Stimulated activated CD8-positive, alpha-beta memory T cell treated with anti-CD3 and anti-CD28 coated beads, Interleukin-15, amount 100 ng/mL, for 24 hours (primary cell): ENCODE measurements at places on chromosomes 2 and 18.

GRCh38 chr2:62785216-62785615 is 79.7 kb downstream of the EHBP1 start:
- DNase-seq: no peak

DNA sequence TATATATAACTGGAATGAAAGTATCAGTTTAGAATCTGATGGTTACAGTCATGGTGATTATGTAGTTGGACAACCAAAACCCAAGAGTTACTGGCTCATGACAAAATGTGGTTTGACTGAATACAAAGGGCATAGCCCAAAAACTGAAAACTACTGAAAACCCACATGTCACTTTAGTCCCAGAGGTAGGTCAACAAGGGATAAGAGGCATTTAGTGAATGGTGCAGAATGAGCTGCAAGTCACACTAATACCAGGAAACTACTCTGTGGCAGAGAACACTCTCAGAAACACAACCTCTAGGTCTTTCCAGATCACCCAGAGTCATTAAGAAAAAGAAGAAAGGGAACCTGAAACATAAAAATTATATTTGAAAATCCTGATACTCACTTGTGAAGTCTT is 154.5 kb downstream of the AGPS start:
- no peak for DNase-seq

- DNase-seq: no peak
Measured at GRCh38 chr2:162342321-162342720, 1.6 kb upstream of the GCA start.

- DNase-seq: peak; percentile 72
Measured at GRCh38 chr2:98444436-98445176, at the start of gene INPP4A. INPP4A (plus strand) TSS chr2:98444858; CDS start chr2:98520049, 75,191 bp downstream.

GRCh38 chr2:98072442-98072841 is 14.5 kb upstream of the VWA3B start:
- DNase-seq: no peak

- DNase-seq: no peak
Measured at GRCh38 chr2:217573571-217573970, 429.2 kb downstream of the TNS1 start.

DNA sequence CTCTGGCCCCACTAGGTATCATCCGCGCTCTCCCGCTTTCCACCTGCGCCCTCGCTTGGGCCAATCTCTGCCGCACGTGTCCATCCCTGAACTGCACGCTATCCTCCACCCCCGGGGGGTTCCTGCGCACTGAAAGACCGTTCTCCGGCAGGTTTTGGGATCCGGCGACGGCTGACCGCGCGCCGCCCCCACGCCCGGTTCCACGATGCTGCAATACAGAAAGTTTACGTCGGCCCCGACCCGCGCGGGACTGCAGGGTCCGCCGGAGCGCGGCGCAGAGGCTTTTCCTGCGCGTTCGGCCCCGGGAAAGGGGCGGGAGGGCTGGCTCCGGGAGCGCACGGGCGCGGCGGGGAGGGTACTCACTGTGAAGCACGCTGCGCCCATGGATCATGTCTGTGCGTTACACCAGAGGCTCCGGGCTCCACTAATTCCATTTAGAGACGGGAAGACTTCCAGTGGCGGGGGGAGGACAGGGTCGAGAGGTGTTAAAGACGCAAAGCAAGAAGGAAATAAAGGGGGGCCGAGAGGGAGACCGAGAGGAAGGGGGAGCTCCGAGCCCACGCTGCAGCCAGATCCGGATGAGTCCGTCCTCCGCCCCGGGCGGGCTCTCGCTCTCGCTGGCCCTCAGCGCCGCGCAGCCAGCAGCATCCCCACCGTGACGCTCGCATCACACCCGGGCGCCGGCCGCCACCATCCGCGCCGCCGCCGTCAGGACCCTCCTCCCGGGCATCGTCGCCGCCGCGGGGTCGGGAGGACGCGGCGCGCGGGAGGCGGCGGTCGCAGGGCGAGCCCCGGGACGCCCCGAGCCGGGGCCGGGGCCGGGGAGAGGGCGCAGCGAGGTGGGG is 664 bp downstream of the NETO1 start:
- DNase-seq: no peak

DNA sequence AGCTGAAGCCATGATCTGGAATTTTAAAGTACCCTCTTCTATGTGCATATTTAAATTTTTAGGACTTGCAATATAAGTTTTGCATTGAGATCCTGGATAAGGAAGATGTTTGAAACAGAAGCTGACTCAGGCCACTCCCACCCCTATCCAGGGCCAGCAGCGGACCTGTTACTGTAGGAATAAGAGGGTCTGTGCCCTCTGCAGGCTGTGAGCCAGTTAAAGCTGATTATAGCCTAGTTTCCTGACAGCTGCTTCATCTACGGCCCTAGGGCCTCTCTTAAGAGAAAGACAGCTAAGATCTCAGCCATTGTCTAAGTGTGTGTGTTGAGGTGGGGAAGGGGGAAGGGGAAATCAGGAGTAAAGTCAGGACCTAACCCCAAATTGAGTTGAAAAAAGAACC is 234.0 kb downstream of the HAUS1 start:
- no peak for DNase-seq

GRCh38 chr2:174605687-174606086 is 8.1 kb upstream of the WIPF1 start:
- DNase-seq: no peak

- no peak for DNase-seq
Measured at GRCh38 chr2:105760191-105760590, 15.5 kb downstream of the NCK2 start.

GRCh38 chr18:2570772-2571199 is 519 bp downstream of the METTL4 start:
- DNase-seq: peak; percentile 8

- DNase-seq: no peak
Measured at GRCh38 chr2:149000158-149000938, 38.2 kb upstream of the LYPD6B start.

DNA sequence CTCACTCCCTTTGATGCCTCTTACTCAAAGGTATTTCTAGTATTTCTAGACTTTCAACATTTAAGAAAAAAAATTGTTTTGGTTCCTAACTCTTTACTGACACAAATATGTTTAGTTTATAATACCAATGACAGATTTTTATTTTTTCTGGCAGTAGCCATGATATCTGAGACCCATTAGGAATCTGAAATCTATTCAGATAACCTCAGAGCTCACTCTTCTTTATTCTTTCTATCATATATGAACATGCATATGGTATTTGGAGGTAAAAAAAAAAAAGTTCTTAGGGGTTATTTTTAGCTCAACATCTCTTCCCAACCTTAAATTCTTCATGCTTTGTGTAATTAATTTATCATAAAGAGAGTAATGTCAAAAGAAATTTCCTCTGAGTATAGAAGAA is 465.5 kb downstream of the CDH2 start:
- no peak for DNase-seq

DNA sequence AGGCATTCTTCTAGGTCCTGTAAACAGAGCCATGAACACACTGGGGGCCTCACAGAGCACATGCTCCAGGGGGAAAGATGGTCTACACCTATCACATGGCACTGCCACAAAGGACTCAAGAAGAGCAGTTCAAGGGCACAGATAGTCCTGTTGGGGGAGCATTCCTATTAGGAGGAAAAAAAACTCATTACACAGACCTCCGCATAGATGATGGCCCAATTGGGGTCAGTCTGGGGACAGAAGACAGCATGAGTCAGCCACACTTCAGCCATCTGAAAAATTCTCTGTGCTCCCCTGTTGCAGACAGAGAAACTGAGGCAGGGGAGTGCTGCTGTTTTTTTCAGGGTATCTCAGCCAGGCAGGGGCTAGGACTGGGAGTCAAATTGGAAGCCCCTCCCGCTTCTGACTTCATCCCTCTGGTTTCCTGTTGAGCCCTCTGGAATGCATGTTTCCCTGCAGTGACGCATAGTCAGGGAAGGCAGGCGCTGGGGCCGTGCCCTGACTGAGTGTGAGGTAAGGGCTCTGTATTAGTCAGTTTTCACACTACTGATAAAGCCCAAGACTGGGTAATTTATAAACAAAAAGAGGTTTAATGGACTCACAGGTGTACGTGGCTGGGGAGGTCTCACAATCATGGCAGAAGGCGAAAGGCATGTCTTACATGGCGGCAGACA is 67.9 kb downstream of the RHOB start:
- DNase-seq: no peak

- DNase-seq: no peak
Measured at GRCh38 chr2:186696804-186697203, 2.9 kb downstream of the FAM171B start.

- DNase-seq: no peak
Measured at GRCh38 chr18:65753520-65753919, 2.7 kb downstream of the CDH7 start.

DNA sequence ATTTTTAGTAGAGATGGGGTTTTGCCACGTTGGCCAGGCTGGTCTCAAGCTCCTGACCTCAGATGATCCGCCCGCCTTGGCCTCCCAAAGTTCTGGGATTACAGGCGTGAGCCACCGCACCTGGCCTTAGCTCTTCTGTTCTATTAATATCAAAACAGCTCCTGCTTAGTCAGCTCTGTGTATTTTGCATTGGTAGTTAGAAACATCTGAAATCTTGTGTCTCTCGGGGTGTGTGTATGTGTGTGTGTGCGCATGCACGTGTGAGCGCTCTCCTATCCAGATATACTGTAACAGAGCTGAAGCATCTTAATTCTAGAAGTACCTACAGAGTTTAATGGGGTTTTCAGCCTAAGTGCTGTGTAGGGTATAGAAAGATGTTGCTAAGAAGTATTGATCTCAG is 33.7 kb downstream of the SETBP1 start:
- DNase-seq: no peak

DNA sequence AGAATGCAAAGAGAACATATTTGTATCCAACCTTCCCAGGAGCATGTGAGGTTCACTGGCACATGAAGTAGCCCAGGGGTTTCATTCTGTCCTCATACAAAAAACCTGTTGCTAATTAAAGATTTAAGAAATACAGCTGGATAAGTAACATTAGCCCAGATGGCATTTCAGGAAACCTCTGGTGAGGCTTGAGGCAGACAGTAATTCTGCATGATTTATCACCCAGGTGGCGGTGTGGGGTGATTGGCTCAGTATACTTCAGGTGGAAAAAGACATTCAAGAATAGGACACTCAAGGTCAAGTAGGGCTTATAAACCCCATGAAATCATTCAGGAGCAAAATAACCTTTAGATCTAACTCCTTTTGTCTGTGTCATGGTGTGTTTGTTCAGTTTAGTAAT is 237.4 kb downstream of the RNF144A start:
- no peak for DNase-seq

GRCh38 chr2:38156436-38156835 is 80.5 kb upstream of the CYP1B1 start:
- no peak for DNase-seq

GRCh38 chr2:196059491-196059960 is 9.1 kb downstream of the DNAH7 start:
- no peak for DNase-seq

- DNase-seq: no peak
Measured at GRCh38 chr2:73830871-73831401, 2.2 kb downstream of the STAMBP start.

- DNase-seq: no peak
Measured at GRCh38 chr2:168255866-168256265, 8.5 kb upstream of the STK39 start.

DNA sequence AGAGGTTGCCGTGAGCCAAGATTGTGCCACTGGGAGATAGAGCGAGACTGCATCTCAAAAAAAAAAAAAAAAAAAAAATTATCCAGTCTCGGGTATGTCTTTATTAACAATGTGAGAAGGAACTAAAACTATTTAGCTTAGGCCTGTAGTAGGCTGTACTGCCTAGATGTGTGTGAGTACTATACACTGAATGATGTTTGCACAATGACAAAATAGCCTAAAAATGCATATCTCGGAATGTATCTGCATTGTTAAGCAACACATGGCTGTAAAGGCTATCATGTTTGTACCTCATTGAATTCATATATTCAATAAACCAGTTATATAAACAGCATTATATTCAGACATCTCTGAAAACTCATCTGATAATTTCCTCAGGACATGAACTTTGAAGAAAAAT is 191.2 kb upstream of the SESTD1 start:
- no peak for DNase-seq

GRCh38 chr2:220892018-220892634 is 680.0 kb downstream of the EPHA4 start:
- DNase-seq: no peak

GRCh38 chr2:191081411-191082155 is 67.6 kb upstream of the STAT1 start:
- no peak for DNase-seq

GRCh38 chr2:173053043-173053699 is 22.5 kb upstream of the MAP3K20 start:
- no peak for DNase-seq

- no peak for DNase-seq
Measured at GRCh38 chr2:226256709-226257376, 542.8 kb downstream of the IRS1 start.

DNA sequence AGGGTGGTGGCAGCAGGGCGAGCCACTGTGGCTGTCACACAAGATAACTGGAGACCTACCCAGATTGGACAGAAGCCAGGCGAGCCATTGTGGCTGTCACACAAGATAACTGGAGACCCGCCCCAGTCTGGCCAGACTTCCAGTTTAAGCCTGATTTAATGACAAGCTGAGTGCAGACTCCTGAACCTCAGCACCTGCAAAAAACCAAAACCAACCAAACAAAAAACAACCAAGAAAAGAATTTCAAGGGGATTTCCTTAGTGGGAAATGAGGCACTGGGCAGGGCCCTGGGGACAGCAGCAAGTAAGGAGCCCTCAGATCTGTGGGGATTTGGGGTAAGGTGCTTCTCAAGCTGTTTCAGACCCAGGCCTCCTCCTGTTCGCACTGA is 95.2 kb upstream of the BOD1L2 start:
- no peak for DNase-seq

DNA sequence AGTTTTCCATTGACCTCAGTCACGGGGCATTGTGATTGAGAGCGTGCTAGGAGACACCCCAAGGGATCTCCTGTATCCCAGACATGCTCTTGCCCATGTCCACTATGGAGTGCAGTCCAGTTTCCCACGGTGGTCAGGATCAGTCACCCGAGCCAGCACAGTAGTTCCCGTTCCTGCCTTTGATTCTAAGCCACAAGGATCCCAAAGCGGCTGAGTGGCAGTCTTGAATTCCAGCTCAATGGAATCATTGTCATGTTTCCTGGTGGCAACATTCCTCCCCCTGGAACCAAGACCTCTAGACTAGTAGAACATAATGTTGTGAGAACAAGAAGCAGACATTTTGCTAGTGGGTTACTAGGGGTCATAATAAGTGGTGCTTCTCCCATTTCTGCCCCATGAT is 154.3 kb downstream of the SEPTIN10 start:
- no peak for DNase-seq

DNA sequence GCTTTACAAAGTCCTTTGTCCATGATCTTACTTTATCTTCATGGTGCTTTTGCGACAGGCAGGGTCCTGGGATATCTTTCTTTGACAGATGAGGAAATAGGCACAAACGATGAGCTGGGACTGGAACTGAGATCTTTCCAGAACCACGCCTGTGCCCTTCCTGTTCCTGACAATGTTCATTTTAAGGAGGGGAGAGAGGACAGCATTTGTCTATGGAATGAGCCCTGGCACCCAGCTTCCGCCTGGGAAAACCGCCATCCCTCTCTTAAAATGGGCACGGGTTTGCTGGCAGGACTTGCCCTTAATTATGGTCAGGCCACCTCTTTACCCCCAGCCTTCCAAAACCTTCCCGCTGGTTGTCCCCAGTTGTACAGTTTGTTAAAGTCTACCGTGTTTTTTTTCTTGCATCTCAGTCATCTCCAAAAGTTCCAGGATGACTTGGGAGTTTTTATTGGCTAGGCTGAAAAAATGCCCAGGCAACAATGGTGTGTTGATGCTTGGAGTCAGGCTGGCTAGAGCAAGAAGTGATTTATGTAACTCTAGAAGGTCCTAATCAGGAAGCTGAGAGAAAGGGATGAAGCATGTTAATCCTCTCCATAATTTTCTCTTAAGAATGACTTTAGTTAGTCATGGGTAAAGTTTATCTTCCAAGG is 264.9 kb upstream of the EPAS1 start:
- no peak for DNase-seq

- no peak for DNase-seq
Measured at GRCh38 chr2:83851066-83851465, 608.0 kb downstream of the SUCLG1 start.
